ENCODE measurements at places on chromosomes 6 and 20.

DNA sequence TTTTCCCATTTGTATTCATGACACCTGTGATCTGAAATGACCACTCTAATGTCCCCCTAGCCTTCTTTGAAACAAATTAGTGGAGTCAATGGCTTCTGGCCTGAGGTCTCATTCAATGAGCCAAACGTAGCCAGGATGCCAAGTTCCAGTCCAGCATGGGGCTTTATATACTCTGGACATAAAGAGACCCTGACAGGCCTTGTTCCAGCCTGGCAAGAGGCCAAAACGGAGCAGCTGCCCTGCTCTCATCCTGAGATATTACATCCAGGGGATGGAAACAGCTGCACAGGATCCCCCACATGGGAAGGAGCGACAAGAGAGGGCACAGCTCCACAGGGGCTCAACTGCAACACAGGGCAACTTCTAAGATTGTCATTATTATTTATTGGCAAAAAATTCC is 437.8 kb downstream of the CDH26 start:
- ATAC-seq, result no peak

DNA sequence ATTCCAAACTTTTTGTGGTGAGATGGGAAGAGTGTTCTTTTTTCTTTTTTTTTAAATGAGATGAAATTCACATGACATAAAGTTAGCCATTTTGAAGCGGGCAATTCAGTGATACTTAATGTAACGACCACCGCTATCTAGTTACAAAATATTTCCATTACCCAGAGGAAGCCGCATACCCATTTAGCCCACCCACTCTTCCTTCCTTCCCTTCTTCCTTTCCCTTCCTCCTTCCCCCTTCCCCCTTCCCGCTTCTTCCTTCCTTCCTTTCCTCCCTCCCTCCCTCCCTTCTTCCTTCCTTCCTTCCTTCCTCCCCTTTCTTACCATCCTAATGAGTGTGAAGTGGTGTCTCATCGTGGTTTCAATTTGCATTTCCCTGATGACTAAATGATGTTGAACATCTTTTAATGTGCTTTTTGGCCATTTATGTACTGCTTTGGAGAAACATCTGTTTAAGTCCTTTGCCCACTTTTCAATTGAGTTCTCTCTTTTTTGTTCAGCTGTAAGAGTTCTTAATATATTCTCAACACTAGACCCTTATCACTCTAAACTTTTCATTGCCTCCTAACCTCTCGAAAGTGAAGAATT is 371.1 kb downstream of the FARS2 start:
- ATAC-seq, result no peak

DNA sequence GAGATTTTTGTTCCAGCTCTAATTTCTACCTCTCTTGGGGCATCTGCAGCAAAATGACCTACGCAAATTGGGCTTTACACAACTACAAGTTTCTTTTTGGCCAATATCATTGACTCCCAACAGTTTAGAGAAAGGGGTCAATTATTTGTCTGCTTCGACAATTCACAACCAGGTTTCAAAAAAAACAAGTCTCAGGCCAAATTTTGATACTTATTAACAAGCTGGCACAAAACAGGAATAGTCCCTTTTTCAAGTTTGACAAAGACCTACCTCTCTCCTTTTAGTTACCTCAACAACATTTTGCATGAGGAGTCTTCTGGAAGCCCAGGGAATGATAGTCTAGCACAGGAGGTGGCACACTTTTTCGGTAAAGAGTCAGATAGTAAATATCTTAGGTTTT is 97.9 kb upstream of the TSHZ2 start:
- ATAC-seq, result no peak

DNA sequence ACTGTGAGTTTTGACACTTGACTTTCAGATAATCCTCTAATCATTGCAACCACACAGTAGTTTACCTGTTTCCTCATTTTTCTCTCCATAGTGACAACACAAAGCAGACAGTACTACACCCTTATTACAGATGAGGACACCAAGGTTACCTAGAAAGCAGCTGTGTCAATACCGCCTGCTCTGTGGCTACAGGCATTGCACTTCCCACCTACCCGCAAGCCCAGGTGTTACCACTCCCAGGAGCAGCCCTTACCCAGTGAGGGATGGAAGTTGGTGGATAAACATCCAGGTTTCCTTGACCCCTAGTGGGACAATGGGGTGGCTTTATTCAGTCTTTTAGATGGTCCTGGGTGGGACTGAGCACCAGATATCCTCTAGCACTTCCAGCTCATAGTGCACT is 503.6 kb downstream of the PTPRT start:
- no peak for ATAC-seq

Measured in SK-N-SH treated with all-trans-retinoic acid at 6 μM for 48 hours (cell line).